RPMI7951 (cell line): ENCODE measurements at places on chromosomes 2 and 18. TPM values are rescaled to one million over a fixed set of nuclear protein-coding genes. Genes with fewer than 3 reads are reported as not detected.

The ABCB11 gene
- total RNA-seq: not detected in 2 replicates

The TMEM163 gene
- 10.3 and 10.7 TPM in 2 replicates for total RNA-seq

The HAUS1 gene
- total RNA-seq: 137 and 150 TPM in 2 replicates

The LRP2 gene
- not detected in 2 replicates for total RNA-seq

The BOLL gene
- total RNA-seq: not detected in 2 replicates

The UGT1A4 gene
- total RNA-seq: 0.12 TPM in 1 of 2 replicates, not detected in the other

The PAIP2B gene
- 0.48 and 0.49 TPM in 2 replicates for total RNA-seq

The POTEF gene
- total RNA-seq: not detected in 2 replicates
